NCI-H2107 (cell line): ENCODE measurements at places on chromosomes 16 and 17.

DNA sequence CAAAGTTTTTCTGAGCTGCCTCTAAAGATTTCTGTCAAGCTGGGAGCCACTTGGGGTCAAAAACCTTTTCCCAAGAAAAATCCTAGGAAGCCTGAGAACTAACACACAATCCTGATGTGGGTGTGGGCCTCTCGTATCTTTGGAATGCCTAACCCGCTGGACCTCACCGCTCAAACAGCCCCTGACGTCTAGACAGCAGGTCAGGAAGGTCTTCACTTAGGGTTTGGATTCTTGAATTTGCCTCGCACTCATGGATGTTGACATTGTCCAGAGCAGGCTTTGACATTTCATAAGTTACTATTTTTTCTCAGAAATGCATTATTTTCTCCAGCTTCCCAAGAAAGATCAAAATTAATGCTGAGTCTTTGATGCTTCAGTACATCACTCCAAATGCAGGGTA lies 18.9 kb downstream of the TEX2 start:
- no peak for DNase-seq

GRCh38 chr16:1691276-1691675 lies 13.2 kb downstream of the JPT2 start:
- DNase-seq, result no peak

- DNase-seq, result peak; percentile 19
These were observed 122.3 kb downstream of the GOSR1 start for GRCh38 chr17:30599428-30600059.

GRCh38 chr17:56641894-56642293 lies 48.4 kb downstream of the NOG start:
- DNase-seq, result no peak

DNA sequence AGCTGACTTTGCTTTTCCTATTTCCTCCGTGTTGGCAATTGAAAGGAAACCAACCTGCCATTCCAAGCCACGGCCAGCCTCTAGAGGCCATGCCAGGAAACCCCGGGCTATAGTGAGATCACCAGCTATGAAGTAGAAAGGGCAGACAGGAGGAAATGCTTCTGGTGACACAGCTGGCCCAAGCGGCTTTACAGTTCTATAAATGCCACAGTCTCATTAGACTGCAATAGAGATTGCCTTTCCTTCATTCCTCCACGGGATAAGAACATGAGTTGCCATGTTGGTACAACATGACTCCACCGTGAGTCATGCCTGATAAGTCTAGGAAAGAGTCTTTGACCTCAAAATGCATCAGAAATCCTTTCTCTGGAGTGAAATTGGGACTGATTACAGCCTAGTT lies 384.9 kb downstream of the GRIN2A start:
- DNase-seq, result no peak

DNA sequence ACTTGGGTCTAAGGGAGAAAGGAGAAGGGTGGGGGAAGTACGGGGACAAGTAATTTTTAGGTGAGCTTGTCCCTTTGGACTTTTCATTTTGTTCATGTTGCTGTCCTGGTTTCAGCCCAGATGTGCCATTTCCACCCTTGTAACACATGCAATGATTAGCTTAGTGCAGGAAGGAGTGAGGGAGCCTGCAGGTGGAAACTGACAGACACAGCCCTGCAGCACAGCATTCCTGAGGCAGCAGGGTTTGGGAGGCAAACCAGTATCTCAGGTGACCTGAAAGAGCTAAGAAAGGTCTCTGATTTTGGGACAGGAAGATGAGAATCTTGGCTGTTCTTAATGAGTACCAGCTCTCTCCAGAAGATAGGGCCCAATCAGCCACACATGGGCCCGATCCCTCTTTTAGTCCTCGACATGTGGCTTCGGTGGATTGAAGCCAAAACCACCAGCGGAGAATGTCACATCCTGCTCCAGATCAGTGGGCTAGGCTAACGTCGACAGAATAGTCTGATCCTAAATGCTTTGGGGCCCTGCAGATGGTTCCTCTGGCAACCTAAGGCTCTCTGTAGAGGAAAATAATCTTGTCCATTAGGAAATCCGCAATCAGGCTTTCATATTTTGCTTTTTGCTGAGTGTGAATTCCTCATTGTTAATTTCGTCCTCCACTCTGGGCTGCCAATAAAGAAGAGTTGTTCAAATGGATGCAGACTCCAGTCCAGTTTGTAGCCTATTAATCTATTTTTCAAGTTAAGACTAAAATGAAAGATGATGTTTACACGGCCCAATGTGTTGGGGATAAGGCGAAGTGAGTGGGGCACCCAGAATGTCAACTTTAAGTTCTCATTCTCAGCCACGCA lies 3.8 kb upstream of the RNF157 start:
- no peak for DNase-seq

DNA sequence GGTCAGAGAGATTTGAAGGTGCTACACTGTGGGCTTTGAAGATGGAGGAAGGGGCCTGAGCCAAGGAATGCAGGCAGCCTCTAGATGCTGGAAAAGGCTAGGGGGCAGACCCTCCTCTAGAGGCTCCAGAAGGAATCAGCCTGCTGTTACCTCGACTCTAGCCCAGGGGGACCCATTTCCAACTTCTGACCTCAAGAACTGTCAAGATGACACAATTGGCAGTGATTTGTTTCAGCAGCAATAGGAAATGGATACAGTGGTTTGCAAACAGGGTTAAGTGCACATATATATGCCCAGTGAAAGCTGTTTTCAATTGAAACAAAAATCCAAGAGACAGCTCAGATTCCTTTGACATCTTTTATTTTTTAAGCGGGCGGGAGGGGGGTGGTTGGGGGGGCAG lies 3.7 kb upstream of the ZDHHC1 start:
- no peak for DNase-seq

DNA sequence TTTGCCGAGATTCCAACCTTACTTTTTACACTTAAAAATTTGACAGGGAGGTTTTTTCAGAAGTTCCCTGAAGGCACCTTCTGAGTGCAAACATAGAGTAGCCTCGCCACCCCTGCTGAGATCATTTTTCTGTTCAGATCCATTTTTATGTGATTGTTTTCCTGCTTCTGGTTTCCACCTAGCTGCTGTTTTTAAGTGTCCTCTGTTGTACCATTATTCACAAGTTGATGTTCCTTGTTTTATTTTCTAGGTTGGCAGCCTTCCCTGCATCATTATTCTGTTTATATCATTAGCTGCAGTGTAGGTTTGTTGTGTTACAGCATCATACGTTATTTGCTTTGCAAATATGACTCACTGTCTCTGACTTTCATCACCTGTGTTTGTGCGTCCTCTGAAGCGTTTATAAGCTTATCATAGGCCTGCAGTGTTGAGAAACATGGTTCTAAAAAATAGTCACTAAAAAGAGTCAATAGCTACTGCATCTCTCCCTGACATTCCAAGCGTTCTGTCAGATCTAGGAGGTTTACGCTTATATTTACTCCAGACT lies 116.9 kb upstream of the CLEC3A start:
- DNase-seq, result no peak

DNA sequence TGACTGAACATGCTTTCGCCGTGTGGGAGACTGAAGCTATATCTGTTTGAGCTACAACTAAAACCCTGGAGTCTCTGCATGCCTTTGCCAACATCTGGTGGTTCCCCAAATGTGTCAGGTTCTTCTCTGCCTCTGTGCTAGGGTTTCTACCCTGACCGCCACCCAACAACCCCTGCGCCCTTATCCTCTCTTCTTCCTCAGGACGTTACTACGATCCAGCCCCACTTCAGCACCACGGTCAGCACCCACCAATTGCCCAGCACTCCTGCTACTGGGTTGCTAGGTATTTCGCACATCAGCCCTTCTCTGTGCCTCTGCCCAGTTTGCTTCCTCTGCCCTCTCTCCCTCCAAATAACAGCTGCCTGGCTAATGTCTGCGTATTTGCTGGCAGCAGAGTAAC lies 106.3 kb upstream of the HSBP1 start:
- no peak for DNase-seq

- no peak for DNase-seq
These were observed 12.6 kb upstream of the ADGRG1 start for GRCh38 chr16:57615813-57616212.

GRCh38 chr16:84930298-84931106 lies 80.8 kb downstream of the ZDHHC7 start:
- DNase-seq, result no peak

DNA sequence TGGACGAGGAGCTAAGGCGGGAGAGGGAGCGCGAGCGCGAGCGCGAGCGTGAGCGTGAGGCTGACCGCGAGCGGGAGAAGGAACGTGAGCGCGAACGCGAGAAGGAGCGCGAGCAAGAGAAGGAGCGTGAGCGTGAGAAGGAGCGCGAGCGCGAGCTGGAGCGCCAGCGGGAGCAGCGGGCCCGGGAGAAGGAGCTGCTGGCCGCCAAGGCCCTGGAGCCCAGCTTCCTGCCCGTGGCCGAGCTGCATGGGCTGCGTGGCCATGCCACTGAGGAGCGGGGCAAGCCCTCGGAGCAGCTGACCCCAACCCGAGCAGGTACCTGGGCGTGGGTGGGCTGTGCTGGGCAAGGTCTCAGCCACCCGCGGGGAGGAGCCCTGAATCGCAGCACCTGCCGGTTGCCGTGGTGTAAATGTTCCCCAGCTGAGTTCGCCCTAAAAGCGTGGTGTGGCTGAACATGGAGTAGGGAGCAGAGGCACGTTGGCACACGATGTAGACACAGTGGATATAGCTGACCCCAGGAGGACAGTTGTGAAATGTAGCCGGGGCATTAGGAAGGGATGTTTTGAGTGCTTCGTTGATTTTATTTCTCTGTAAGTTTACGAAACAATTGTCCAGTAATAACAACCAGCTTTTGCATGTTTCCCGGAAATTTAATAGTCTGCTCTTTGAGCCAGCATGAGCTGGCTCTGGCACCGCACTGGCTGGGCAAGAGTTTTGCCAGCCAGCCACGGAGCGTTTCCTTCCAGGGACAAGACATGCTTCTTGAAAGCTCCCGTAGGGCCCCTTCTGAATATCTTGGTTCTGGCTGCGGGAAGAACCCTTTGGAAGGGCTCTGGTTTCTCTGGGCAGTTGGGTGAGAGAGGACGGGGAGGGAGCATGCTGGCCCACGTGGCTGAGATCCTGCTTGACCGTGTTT lies 32.1 kb downstream of the GINS2 start:
- DNase-seq, result no peak

- DNase-seq, result no peak
These were observed 49.6 kb downstream of the PITPNM3 start for GRCh38 chr17:6506679-6507231.

GRCh38 chr16:86381491-86381890 lies 128.8 kb upstream of the FOXF1 start:
- no peak for DNase-seq

DNA sequence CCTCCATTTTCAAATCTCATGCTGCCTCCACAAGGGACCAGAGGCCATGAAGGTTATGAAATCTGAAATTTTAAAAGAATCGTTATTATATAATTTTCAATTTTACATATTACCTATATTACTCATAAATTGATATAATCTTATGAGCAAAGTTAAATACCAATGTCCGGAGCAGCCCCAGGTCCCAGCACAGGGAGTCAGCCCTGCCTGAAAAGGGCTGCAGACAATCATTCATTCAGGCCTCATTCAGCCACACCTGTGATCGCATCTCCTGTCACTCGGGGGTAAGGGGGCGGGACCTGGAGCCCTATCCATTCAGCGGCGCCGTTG lies 172.5 kb downstream of the AHSP start:
- no peak for DNase-seq

- DNase-seq, result no peak
These were observed 175.9 kb downstream of the SPECC1 start for GRCh38 chr17:20184977-20185619.

DNA sequence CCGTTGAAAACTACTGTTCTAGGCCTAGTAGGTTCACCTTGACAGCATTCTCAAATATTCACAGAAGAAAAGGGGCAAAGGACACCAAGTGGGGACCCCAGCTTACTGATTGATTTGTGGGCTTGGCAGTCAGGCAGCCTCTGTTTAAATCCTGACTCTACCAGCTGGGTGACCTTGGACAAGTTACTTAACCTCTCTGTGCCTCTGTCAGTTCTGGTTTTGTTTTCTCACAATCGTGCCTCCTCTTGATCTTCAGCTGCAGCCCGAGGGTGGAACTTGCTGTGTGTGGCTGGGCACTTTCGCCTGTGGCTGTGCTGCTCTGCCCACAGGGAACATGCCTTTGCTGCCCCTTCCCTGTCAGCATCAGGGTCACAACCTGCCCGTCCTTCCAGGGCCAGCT lies 17.8 kb downstream of the RAP1GAP2 start:
- no peak for DNase-seq

DNA sequence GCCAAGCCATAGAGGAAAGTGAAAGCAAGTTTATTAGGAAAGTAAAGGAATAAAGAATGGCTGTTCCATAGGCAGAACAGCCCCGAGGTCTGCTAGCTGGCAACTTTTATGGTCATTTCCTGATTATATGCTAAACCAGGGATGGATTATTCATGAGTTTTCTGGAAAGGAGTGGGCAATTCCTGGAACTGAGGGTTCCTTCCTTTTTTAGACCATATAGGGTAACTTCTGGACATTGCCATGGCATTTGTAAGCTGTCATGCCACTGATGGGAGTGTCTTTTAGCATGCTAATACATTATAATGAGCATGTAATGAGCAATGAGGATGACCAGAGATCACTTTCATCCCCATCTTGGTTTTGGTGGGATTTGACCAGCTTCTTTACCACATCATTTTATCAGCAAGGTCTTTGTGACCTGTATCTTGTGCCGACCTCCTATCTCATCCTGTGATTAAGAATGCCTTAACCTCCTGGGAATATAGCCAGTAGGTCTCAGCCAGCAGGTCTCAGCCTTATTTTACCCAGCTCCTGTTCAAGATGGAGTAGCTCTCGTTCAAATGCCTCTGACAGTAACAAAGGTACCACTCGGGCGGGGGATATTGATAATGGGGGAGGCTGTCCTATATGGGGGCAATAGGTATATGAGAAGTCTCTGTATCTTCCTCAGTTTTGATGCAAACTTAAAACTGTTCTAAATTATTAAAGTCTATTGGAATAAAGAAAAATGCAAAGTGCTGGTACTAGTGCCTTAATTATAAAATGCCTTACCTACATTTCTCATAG lies 38.9 kb upstream of the HELZ start:
- no peak for DNase-seq

DNA sequence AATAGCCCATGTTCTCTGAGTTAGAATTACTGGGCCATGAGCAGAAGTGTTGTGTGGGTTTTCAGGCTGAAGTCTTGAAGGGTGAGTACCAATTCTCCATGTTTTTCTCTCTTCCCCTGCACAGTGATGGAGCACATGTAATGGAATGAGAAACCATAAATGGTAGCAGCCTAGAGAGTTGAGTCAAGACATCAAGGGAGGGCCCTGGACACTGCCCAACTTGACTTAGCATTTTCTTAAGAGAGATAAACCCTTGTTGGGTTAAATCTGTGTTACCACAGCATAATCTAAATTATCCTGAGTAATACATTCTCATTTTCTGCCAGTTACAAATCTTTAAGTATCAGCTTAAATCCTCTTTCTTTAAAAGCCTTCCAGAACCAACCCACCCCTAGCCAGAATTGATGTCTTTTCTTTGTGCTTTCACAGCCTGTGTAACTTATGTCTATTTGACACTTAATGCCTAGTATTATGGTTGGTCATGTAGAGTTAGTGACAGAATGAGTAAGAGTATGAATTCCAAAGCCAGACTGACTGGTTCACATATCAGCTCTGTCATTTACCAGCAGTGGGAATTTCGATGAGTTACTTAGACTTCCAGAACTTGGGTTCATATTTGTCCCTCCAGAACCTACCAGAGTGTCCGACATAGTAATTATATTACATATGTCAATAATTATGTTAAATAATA lies 27.0 kb upstream of the RGS9 start:
- DNase-seq, result no peak

- no peak for DNase-seq
These were observed 141.4 kb downstream of the XYLT1 start for GRCh38 chr16:17329391-17329790.
